Stimulated activated CD8-positive, alpha-beta memory T cell treated with anti-CD3 and anti-CD28 coated beads, Interleukin-15, amount 100 ng/mL, for 4 hours (primary cell): ENCODE measurements at places on chromosomes 4 and X.

DNA sequence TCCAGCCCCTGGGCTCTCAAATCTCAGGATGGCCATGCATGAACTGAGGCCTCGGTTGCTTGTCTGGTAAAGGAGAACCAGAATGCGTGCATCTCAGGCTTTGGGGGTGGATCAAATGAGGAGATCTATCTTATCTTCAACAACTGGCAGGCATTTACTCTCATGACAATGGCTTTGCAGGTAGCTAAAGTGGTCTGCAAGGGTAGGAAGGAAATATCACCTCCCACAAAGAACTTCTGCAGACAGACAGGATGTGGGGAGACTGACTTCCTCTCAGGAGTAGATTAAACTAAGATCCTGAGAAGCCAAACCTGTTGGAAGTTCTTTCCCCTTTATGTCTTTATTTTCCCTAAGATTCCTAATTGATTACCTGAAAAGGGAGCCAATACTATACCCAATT is 7.8 kb downstream of the LDB2 start:
- DNase-seq = no peak

GRCh38 chrX:56762707-56763555 is 33.9 kb downstream of the NBDY start:
- DNase-seq = no peak

- DNase-seq = no peak
Observed at GRCh38 chr4:97984545-97985131, 158.6 kb downstream of the STPG2 start.

- DNase-seq = no peak
Observed at GRCh38 chrX:153485396-153486080, 9.2 kb upstream of the BGN start.

- no peak for DNase-seq
Observed at GRCh38 chr4:77905651-77906263, 43.1 kb downstream of the MRPL1 start.

GRCh38 chr4:79949178-79949577 is 123.9 kb downstream of the ANTXR2 start:
- DNase-seq = no peak

DNA sequence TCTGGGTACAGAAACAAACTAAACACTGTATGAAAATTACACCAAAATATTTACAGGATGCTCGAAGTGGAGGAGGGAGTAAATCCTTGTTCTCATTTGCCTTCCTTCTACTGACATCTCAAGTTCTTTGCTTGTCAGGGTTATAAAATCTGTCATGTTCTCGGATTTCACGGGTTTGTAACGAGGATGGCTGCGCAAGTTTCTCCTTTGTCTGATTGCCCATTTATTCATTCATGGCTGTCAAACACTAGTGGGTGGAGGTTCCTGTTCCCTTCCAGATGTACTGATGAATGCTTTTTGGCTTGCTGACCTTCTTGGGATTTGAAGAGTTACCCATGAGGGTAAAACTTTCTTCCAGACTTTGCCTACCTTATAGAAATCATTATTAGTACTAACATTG is 206.9 kb downstream of the SPCS3 start:
- no peak for DNase-seq

DNA sequence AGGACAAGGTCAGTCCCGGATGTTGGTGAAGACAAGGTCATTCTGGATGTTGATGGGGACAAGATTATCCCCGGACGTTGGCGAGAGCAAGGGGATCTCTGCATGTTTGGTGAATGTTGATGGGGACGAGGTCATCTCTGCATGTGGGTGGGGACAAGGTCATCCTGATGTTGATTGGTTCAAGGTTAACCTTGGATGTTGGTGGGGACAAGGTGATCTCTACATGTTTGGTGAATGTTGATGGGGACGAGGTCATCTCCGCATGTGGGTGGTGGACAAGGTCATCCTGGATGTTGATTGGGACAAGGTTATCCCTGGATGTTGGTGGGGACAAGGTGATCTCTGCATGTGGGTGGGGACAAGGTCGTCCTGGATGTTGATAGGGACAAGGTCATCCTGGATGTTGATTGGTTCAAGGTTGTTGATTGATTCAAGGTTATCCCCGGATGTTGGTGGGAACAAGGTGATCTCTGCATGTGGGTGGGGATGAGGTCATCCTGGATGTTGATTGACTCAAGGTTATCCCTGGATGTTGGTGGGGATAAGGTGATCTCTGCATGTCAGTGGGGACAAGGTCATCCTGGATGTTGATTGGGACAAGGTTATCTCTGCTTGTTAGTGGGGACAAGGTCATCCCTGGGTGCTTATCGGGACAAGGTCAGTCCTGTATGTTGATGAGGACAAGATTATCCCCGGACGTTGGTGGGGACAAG is 28.8 kb upstream of the PLCXD1 start:
- no peak for DNase-seq

- DNase-seq = no peak
Observed at GRCh38 chr4:177228599-177228998, 81.1 kb upstream of the NEIL3 start.

GRCh38 chr4:78545275-78546246 is 6.0 kb upstream of the ANXA3 start:
- DNase-seq = no peak

- DNase-seq = no peak
Observed at GRCh38 chrX:119399772-119400101, 601 bp downstream of the SLC25A43 start.

- DNase-seq = no peak
Observed at GRCh38 chr4:184814686-184815045, 11.1 kb downstream of the ACSL1 start.

GRCh38 chr4:146370841-146371240 is 150.9 kb downstream of the SLC10A7 start:
- no peak for DNase-seq

GRCh38 chr4:85127653-85128052 is 161.2 kb upstream of the WDFY3 start:
- no peak for DNase-seq

DNA sequence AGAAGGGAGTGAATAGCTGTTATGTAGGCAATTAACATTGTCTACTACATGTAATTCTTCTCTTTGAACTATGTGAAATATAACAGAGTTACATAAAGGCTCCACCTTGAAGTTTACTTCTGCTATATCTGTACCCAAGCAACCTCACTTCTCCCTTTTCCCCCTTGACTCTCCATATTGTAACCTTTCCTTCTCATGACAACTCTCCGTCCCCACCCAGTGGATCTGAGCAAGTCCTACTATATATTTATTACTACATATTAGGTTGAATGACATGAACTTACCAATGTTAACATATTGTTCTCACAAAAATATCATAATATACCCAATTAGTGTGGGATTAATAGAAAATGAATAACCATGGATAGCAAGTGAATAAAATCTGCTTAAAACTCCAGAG is 93.2 kb upstream of the ATP8A1 start:
- no peak for DNase-seq

DNA sequence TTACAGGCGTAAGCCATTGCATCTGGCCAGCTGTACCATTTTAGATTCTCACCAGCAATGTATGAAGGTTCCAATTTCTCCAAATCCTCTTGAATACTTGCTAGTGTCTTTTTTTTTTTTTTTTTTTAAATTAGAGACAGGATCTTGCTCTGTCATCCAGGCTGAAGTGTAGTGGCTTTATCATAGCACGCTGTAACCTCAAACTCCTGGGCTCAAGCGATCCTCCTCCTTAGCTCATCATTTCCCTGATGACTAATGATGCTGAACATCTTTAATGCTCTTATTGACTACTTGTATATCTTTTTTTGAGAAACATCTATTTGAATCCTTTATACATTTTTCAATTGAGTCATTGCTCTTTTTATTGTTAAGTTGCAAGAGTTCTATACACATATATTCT is 40.3 kb downstream of the HDAC8 start:
- DNase-seq = no peak

DNA sequence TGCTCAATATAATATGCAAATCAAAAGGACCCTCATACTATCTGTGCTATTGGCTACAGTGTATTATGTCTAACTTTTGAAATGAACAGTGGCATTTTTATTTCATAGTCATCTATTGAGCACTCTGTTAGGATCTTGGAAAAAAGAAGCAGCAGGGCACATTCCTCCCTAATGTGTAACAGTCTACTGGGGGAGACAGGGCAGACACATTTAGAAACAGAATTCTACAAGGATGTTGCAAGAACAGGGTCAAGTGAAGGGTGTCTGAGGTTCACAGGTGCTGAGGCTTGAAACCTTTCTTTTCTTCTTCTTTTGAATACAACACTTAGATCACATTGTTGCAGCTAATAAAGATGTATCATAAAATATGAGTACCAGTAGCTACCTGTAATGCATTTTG is 129.7 kb upstream of the SLC4A4 start:
- no peak for DNase-seq

DNA sequence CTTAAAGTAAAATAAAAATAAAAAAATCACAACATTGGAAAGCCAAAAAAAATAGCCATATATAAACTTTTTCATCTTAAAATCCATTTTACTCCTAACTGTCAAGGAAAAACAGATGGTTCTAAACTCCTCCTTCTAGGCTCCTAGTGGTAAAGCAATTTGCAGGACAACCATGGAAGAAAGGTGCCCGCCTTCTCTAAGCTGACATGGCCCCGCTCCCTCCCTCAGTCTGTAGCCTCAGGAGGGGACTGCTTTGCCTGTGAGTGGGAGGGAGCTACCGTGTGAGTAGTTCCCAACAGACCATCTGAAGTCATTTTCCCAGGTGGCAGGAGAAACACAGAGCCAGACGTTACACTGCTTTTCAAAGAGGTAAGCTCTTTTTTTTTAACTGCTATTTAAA is 336.2 kb upstream of the FAT1 start:
- no peak for DNase-seq

DNA sequence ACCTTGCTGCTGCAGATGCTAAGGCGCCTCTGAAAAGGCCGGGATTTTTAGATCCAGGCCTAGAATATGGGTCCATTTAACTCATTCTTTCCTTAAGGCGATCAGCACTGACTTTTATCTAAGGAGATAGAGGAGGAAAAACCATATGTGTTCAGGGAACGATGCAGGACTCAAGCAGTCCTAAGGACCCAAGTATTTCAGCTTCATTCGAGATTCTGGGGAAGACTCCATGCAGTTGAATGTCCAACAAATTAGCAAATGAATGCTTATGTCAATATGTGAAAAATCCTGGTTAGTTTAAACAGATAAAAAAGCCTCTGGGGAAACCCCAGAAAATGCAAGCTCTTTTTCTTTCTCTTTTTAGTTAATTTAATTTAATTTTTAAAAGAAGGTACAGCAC is 36.0 kb downstream of the HELT start:
- no peak for DNase-seq

GRCh38 chr4:113738251-113738650 is 23.3 kb downstream of the CAMK2D start:
- DNase-seq = no peak

- no peak for DNase-seq
Observed at GRCh38 chr4:19739101-19739651, 512.5 kb upstream of the SLIT2 start.

DNA sequence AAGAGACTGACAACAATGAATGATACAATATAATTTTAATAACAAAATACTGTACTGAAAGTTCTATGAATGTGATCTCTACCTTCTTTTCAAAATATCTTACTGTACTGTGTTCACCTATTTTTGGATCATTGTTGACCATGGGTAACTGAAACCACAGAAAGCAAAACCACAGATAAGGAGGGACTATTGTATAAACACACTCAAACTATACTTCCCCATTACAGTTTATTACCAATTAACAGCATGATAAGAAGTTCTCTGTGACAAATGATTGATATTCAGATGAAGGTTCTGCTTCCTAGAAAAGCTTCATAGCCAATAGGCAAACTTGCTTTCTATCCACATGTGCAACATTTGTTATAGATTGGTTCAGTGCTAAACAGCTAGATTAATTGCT is 50.1 kb downstream of the GABRG1 start:
- no peak for DNase-seq

DNA sequence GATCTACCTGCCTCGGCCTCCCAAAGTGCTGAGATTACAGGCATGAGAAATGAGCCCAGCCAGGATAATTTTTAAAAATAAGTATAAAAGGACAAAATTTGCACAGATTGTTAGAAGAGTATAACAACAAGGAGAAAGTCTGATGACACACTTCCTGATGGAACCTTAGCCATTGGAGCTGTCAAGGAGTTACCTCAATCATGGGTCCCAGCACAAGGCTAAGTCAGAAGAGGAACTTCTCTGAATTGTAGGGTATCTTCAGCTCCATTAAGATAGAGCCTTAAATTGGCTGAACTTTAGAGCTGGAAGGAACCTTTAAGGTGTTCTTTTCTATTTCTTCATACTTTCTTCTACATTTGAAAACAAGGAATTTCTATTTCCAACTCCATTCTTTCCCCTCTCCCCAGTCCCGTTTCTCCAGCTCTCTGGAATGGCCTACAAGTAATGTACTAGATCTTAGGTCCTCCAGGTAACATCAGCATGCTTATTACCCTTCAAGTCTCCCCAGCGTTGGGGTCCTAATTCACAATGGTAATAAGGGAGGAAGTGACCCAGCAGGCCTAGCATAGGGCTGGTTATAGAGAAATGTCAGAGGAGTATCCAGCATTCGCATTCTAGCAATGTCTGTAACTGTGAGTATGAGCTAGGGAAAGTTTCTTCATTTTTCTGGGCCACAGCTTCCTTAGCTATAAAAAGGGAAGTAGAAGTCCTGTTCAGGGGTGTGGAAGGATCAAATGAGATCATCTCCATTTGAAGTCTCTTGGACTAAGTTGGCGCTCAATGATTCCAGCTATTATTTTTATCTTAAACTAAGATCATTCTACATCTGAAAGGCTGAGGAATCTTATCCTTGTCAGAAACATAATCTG is 18.5 kb upstream of the RBPJ start:
- DNase-seq = no peak

DNA sequence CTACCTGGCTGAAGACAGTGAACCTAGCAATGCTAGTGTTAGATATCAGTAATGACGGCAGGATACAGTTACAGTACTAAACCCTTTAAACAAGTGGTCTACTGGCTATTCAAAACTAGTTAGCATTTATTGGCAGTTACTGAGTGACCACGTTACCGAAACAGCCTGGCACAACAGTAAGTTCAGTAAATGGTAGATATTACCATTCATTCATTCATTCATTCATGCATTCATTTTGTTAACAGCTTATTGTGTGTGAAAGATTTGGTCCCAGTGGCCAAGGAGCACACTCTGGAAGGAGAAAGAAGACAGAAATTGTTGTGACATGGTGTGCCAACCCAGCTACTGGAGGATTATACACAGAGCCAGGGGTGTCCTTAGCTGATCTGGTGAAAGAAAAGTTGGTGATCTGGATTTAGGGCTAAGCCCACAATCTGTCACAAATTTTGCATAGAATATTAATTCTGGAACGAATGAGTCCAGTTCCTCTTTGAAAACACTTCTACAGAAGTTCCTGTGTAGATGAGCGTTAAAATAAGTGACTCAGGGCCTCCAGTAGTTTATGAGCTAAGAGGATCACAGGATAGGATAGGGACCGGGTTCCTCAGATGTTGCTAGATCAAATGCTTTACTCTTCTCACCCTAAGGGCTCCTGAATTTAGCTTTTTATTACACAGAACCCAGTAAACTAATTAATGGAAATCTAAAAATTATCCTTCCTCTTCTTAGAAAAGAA is 179.1 kb downstream of the CBR4 start:
- DNase-seq = no peak

- no peak for DNase-seq
Observed at GRCh38 chr4:23485801-23486200, 404.0 kb downstream of the PPARGC1A start.
